ENCODE measurements at places on chromosomes 16 and 17. TPM values are rescaled to one million over a fixed set of nuclear protein-coding genes. Genes with fewer than 3 reads are reported as not detected.

DNA sequence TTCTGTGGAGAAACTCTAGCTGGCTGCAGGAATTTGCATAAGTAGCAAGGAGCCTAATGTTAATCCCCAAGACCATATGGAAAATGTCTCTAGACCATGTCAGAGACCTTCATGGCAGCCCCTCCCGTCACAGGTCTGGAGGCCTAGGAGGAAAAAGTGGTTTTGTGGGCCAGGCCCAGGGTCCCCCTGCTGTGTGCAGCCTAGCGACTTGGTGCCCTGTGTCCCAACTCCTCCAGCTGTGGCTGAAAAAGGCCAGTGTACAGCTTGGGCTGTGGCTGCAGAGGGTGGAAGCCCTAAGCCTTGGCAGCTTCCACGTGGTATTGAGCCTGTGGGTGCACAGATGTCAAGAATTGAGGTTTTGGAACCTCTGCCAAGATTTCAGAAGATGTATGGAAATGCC, 306.9 kb upstream of the CA10 start:
- DNase-seq = no peak

The MT1B gene
- polyA plus RNA-seq = 0.47 TPM

DNA sequence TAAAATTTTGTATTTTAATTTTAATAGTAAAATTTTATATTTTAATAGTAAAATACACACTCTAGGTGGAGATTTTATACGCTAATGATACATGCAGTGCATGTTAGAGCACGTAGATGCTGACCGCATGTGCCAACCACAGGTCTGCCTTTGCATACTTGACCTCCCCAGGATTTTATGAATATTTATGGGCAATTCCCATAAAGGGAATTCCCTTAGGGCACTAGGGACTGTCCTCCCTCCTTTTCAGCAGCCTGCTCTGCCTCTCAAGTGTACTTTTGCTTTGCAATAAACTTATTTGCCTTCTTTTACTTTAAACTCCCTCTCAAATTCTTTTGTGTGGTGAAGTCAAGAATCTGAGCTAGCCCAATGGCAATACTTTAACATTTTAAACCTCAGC, 217.7 kb upstream of the CDH8 start:
- no peak for DNase-seq

GRCh38 chr17:77836557-77837041, 121.9 kb upstream of the TNRC6C start:
- DNase-seq = no peak

GRCh38 chr16:70428178-70428998, 10.5 kb downstream of the ST3GAL2 start:
- peak; percentile 86 for DNase-seq

DNA sequence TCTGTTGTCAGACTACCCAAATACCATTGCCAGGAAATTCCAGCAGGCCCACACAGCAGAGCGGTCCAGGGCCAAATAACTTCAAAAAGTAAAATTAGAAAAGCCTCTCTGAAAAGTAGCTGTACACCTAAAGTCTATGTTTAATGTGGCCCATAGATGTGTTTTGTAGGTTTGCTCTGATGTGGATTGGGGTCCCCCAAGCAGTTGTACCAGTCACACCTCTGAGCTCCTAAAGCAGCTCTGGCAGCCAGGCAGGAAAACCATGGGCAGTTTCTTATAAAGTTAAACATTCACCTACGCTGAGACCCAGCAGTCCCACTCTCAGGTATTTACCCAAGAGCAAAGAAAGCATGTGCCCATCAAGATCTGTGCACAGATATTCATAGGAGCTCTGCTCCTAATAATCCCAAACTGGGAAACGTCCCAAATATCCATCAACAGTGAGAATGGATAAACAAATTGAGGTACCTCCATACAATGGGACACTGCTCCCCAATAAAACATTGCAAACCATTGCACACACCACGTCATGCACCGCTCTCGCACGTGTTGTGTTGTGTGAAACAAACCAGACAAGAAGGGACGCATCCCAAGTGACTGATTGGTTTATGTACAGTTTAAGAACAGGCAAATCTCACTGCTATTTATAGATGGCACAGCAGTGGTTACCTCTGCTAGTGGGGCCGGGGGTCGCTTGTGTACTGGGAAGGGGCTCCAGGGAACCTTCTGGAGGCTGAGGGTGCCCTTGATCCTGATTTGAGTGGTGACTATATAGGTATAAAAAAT, 15.8 kb upstream of the PRM1 start:
- peak; percentile 37 for DNase-seq

GRCh38 chr17:80339118-80339517, 75.8 kb upstream of the ENDOV start:
- DNase-seq = no peak

The TMEM235 gene
- polyA plus RNA-seq = not detected

The KRTAP4-3 gene
- polyA plus RNA-seq = not detected

The KRT12 gene
- 0.37 TPM for polyA plus RNA-seq

Measured in left kidney (tissue), 8 donors.